ENCODE measurements at places on chromosomes 1 and 21.

- no peak for DNase-seq
Observed at GRCh38 chr1:53552981-53553733, 94.0 kb downstream of the DMRTB1 start.

DNA sequence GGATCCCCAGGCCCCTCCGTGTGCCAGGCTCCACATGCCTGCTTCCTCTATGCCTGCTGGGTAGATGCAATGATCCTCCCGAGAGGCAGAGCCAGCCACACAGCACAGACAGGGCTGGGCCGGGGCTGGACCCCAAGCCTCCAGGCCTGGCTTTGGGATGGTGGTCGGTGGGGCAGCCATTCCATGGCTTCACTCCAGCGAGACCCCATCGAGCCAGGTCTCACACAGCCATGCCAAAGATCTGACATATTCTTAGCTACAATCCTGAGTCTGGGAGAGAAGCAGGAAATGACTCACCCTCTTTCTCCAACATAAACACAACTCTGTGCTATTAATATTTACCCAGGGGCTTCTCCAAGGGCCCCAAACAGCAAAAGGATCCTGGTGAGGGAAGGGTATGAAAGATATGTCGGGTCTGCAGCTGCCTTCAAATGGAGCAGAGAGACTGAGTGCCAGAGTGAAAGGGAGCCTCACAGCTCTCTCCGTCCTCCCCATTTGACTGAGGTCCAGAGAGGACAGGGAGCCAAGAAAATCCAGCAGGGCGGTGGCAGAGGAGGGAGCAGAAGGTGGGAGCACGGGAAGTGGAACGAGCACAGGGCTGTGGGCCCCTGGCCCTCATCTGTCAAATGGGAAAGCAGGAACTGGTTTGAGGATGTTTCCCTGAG is 639.5 kb downstream of the MATN1 start:
- no peak for DNase-seq

GRCh38 chr1:46342084-46342656 is 1.6 kb downstream of the NSUN4 start:
- no peak for DNase-seq

DNA sequence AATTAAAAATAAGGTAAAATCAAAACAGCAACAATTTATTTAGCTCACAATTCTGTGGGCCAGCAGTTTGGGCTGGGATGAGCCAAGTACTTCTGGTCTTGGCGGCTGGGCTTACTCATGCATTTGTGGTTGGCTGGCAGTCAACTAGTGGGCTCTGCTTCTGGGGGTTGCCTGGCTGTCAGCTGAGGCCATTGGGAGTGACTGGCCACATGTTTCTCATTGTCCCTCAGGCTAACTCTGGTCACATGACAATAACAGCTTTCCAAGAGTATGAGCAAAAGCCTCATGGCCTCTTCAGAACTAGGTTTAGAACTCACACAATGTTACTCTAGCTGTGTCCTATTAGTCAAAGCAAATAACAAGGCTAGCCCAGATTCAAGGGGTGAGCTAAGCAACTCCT is 15.6 kb upstream of the CHIA start:
- DNase-seq = peak; percentile 51

GRCh38 chr21:16069178-16070112 is 339.7 kb downstream of the USP25 start:
- no peak for DNase-seq

- DNase-seq = no peak
Observed at GRCh38 chr1:173573596-173573995, 29.3 kb downstream of the SLC9C2 start.

DNA sequence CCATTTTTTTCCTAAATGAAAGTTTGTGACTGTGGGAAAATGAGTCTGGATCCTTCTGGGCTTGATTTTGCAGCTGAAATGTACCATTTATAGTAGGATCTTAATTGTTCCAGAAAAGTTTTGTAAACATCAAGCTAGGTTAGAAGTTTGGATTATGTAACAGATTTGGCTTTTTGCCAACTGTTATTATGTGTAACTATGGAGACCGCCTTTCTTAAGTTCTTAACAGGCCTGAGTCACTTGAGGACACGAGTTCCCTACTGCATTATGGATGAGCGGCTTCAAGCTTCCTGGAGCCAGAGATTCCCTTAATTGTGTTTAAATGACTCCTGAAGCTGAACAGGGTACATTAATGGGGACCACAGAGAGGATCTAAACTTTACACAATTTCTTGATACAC is 22.2 kb downstream of the SLC25A33 start:
- no peak for DNase-seq

DNA sequence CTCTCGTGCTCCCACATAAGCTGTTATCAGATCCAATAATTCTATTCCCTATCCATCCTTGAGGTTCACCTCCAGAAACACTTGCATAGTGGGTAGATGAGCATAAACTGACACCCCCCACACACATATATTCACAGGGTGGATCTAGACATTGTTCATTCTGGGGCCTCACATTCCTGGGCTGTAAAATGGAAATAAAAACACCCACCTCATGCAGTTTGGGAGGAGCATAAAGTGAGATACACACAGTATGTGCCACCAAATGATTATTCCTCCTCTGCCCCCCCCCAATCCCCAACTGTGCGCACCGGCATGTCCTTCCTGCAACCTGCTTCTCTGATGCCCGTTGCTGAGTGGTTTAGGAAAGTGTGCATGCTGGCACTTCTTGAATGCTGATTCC is 17.9 kb downstream of the PRDM15 start:
- no peak for DNase-seq

- DNase-seq = no peak
Observed at GRCh38 chr1:117120774-117121588, 568 bp downstream of the TRIM45 start.

DNA sequence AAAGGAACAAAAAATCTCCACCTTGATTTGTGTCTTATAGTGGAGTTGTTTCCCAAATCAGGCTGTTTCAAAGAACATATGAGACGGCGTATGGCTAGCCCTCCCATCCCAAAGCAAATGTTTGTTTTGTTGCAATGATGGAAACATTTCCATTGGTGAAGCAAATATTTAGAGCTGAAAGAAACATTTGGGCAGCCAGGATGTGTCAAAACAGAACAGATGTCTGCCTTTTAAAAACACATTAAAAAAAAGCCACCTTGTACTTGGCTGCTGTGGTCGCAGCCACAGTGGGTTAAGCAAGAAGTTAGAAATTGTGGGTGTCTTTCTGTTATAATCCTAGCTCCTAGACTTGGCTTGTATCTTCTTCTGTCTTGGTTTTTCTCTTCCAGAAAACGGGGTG is 116.3 kb downstream of the PEX14 start:
- no peak for DNase-seq

- no peak for DNase-seq
Observed at GRCh38 chr1:206770531-206771337, at the start of gene IL19. IL19 (plus strand) TSS chr1:206770773; CDS start chr1:206836663, 65,890 bp downstream.

DNA sequence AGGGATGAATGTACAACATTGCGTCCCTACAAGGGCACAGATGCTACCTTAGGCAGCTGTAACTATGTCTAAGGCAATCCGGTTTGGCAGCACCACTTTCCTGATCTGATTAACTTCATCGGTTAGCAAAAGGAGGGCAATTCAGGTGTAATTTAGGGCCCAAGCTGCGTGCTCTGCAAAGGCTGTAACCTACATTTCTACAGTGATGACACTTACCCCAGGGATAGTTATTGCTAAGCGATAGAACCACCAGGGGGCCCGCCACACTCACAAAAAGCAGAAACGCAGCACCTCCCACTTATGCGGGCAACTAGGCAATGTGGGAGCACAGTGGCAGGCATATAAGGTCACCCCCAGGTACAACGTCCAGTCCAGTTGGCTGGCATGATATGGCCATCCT is 113.5 kb downstream of the GDAP2 start:
- DNase-seq = no peak

GRCh38 chr1:180507795-180508724 is 5.7 kb upstream of the ACBD6 start:
- DNase-seq = peak; percentile 7

- DNase-seq = peak; percentile 8
Observed at GRCh38 chr1:99004861-99005442, at the start of gene PLPPR5. PLPPR5 (minus strand) TSS chr1:99004861; CDS start chr1:99004671, 190 bp downstream.

- no peak for DNase-seq
Observed at GRCh38 chr1:23506376-23507107, 22.6 kb upstream of the ASAP3 start.

GRCh38 chr1:33323663-33324477 is 3.0 kb upstream of the A3GALT2 start:
- no peak for DNase-seq

DNA sequence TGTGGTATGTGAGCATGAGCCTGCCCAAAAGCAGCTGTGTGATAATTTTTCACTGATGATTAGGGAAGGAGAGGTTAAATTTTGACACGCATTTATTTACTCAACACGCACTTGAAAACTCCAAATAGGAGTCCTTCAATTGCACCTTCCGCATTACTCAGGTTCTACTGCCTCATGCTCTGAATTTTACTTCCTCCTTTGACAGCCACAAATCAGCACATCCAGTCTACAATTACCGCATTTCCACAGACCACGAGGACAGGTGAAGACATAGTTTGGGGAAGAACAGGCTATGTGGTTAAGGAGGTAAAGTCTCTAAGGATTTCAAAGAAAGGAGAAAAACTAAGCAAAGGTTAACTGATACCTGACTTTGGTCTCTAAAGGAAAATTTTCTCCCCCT is 2.6 kb downstream of the CAPN8 start:
- no peak for DNase-seq

- DNase-seq = no peak
Observed at GRCh38 chr1:204338360-204338759, 21.4 kb downstream of the PLEKHA6 start.

- peak; percentile 10 for DNase-seq
Observed at GRCh38 chr1:234544087-234544579, 65.2 kb upstream of the TARBP1 start.

- no peak for DNase-seq
Observed at GRCh38 chr1:84634536-84635205, 55.6 kb downstream of the SSX2IP start.

GRCh38 chr1:161910604-161911003 is 113.1 kb downstream of the OLFML2B start:
- DNase-seq = no peak
